Left ventricle myocardium inferior (tissue), 1 donor: ENCODE measurements at places on chromosomes 6 and 20. TPM values are rescaled to one million over a fixed set of nuclear protein-coding genes. Genes with fewer than 3 reads are reported as not detected.

Gene ASIP
- 32.6 TPM for total RNA-seq

Gene BPIFB6
- total RNA-seq = not detected

Gene MMP24
- 0.25 TPM for total RNA-seq

Gene ADAM33
- total RNA-seq = 10.8 TPM

Gene CD40
- total RNA-seq = 6.8 TPM

Gene CCN2
- total RNA-seq = 33.0 TPM

Gene PEX7
- 14.8 TPM for total RNA-seq

Gene DLK2
- 3.3 TPM for total RNA-seq

GRCh38 chr20:57480444-57481160, 44.3 kb downstream of the CTCFL start:
- no peak for DNase-seq

GRCh38 chr6:81763968-81764367, 11.5 kb upstream of the TENT5A start:
- no peak for DNase-seq

GRCh38 chr6:93749191-93749590, 329.8 kb upstream of the EPHA7 start:
- DNase-seq = no peak

DNA sequence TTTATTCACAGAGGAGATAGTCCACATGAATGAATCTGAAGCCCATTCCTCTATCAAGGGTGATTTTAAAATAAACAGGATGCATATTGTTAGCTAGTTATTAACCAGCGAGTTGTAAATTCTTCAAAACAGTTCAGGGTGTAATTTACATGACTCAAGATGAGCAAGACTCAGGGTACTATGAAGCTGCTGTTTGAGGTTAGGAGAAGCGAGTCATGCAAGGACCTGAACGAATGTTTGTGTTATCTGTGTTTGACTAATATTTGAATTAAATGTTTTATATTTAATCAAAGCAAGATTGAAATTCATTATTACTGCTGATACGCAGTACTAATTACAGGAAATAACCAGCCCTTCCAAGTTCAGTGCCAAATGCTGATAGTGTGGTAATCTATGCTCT, 191.1 kb downstream of the SAMD5 start:
- no peak for DNase-seq

DNA sequence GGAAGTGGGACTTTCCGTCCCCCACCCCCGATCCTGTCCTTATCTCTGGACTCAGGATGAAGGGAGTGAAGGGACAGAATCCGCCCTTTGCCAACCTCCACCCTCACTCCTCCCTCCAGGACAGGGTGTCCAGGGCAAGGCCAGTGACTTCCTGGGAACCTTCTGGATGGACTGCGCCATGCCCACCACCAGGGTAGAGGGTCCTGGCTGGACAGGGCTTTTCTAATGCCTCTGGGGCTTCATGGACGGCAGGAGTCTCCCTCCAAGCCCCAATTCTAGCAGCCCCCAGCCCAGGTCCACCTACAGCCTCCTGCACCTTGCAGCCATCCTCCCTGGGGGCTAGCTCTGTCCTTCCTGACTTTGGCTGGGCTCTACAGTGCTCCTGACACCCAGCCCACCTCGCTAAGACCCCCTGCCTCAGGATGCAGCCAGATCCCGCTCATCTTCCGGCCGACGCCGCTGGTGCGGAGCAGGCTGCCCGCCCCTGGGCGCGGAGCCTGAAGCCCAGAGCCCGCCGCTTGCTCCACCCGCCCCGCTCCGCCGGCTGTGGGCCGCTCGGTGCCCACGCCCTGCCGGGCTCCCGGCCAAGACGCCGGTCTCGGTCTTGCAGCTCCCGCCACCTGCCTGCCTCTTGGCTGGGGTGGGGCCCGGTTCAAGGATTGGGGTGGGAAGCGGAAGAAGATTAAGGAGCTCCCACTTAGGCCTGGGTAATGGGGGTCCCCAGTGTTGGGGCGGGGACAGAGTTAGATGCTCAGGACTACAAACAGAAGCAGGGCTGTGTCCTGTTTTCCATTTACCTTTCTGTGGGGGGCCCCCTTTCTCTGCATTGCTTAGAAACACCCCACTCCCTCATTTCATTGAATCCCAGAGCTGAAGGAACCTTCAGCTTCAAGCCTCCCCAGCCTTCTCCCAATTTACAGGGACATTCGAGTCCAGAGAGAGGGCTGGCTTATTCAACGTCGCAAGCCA, 72.8 kb downstream of the MDGA1 start:
- DNase-seq = peak; percentile 58

GRCh38 chr6:129416337-129416990, 293.5 kb downstream of the ARHGAP18 start:
- DNase-seq = peak; percentile 20

DNA sequence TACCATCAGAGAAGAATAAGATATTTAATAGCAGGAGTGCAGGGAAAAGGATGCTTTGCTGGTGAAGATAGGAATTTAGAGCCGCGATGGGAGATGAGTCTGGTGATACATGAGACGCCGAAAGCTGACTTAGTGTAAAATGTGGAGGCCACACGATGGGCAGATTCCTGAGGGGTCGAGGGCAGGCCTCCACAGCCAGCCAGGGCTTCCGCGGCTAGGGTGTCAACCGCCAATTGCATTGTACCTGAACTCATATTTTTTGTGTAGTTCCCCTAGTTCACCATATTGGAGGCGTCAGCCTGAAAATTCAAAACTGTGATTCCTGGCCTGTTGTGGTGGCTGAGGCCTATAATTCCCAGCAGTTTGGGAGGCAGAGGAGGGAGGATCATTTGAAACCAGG, 8.5 kb downstream of the ETV7 start:
- DNase-seq = no peak

- no peak for DNase-seq
Observed at GRCh38 chr6:104711371-104711770, 148.3 kb downstream of the HACE1 start.

DNA sequence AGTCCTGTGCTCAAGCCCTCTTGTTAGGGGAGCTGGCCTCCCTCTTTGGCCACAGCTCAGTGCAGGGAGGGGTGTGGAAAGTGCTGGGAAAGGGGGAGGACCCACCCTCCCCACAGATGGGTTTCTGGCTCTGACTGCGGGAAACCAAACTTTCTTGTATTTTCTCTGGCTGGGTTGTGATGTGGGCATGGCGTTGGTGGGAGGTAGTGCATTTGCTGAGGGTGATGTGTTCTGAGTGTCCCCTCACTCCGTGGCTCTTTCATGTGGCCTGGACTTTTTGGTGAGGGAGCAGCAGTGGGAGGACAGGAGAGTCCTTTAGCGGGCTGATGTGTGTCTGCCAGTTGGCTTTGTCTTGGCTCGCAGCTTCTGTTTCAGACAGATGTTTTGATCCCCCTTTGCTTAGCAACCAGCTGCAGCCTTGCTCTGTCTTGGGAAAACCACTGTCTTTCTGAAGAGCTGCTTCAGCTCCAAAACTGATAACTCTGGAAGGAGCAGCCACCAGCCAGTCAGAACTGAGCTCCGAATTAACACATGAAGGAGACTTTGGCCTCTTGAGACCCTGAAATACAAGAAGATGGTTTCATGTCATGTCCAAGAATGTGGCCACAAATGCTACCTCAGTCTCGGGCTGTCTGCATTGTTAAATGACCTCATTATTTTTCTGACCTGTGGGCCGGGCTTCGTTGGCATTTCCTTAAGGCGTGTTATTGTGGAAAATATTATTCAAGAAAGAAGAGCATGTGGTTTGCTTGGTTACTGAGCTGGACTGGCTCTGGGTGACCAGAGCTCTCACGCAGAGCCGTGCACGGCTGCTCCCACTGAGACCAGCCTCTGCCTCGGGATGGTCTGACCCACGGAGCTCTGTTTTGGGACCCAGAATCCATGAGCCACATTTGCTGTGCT, 21.5 kb downstream of the SYNJ2 start:
- DNase-seq = peak; percentile 60
